Stimulated activated CD8-positive, alpha-beta memory T cell treated with anti-CD3 and anti-CD28 coated beads, Interleukin-2, amount 100 ng/mL, for 1 hour (primary cell): ENCODE measurements at places on chromosomes 13 and 19.

- no peak for DNase-seq
These were observed 7.8 kb downstream of the LRCH1 start for GRCh38 chr13:46560778-46561177.

- no peak for DNase-seq
These were observed 12.5 kb upstream of the MYCBP2 start for GRCh38 chr13:77339408-77339807.

DNA sequence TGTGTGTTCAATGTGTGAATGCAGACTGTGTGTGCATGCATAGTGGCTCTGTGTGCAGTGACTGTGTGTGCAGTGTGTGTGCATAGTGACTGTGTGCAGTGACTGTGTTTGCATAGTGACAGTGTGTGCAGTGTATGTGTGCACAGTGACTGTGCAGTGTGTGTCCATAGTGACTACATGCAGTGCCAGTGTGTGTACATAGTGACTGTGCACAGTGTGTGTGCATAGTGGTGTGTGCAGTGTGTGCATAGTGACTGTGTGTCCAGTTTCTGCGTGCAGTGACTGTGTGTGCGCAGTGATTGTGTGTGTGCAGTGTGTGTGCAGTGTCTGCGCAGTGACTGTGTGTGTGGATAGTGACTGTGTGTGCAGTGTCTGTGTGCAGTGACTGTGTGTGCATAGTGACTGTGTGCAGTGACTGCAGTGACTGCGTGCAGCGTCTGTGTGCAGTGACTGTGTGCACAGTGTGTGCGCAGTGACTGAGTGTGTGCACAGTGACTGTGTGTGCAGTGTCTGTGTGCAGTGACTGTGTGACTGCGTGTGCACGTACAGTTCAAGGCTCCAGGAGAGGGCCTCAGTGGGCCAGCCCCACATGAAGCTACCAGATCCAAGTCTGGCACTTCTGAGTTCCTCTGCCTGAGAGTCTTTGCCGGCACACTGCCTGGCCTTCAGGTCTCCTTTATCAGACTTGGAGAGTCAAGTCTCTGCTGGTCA is 90.3 kb downstream of the IER2 start:
- no peak for DNase-seq

GRCh38 chr13:29511980-29512379 is 83.5 kb downstream of the SLC7A1 start:
- no peak for DNase-seq

GRCh38 chr13:45783346-45784043 is 68.1 kb downstream of the SIAH3 start:
- no peak for DNase-seq

DNA sequence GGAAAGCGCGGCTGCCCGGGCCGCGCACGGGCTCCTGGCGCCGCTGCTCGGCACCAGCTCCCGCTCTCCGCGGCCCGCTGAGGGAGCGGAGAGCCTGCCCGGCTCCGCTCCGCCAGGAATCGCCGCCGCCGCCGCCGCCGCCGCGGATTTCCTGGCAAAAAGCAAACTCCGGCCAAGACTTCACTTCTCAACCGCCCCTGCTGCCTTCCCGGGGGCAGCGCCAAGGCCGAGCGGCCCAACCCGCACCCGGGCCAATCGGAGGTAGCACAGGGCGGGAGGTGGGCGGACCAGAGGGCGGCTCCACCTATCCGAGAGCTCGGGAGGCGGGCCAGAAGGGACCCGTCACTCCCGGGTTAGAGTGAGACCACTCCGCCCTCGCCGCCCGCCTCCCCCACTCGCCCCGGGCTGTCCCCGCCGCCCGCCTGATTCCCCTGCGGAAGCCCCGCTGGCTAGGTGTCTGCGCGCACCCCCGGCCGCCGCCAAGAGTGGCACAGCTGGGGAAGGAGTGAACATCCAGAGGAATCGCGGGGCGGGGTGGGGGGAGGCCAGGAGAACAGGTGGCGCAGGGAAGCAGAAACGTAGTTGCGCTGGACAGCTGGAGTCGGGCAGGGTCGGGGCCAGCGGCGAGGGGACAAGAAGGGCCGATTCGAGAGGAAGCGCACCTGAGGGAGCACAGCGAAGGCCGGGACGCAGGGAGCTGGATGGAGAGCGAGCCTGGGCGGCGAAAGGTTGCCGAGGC is at the start of gene LNX2:
LNX2 (minus strand) TSS at position 153 of the 739 bp plus-strand sequence. CDS start 38,826 bp downstream, outside the sequence.
- DNase-seq, result peak; percentile 94

DNA sequence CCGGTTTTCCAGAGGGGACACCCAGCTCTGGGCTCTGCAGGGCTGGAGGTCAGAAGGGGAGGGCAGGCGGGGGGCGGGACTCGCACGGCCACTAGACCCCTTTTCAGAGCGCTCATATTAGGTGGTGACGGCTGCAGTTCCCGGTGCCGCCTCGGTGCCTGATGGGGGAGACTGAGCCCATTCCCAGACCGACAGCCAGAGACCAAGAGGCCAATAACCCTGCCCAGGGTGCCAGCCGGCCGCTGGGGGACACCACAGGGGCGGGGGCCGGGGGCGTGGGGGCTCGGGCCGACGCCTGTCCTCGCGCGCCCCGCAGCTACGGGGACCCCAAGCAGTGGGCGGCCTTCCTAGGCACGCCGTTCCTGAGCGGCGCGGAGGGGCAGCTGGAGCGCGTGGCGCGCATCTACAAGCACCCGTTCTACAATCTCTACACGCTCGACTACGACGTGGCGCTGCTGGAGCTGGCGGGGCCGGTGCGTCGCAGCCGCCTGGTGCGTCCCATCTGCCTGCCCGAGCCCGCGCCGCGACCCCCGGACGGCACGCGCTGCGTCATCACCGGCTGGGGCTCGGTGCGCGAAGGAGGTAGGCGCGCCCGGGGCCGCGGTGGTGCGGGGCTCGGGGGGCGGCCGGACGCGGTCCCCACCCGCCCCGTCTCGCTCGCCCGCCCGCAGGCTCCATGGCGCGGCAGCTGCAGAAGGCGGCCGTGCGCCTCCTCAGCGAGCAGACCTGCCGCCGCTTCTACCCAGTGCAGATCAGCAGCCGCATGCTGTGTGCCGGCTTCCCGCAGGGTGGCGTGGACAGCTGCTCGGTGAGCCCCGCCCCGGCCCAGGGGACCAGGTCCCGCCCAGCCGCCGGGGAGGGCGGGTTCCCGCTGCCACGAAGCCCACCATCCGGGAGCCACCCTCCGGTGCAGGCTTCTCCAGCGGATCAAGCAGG is 2.4 kb downstream of the TIMM13 start:
- DNase-seq, result no peak

GRCh38 chr13:97631158-97631557 is 197.2 kb downstream of the RAP2A start:
- no peak for DNase-seq

DNA sequence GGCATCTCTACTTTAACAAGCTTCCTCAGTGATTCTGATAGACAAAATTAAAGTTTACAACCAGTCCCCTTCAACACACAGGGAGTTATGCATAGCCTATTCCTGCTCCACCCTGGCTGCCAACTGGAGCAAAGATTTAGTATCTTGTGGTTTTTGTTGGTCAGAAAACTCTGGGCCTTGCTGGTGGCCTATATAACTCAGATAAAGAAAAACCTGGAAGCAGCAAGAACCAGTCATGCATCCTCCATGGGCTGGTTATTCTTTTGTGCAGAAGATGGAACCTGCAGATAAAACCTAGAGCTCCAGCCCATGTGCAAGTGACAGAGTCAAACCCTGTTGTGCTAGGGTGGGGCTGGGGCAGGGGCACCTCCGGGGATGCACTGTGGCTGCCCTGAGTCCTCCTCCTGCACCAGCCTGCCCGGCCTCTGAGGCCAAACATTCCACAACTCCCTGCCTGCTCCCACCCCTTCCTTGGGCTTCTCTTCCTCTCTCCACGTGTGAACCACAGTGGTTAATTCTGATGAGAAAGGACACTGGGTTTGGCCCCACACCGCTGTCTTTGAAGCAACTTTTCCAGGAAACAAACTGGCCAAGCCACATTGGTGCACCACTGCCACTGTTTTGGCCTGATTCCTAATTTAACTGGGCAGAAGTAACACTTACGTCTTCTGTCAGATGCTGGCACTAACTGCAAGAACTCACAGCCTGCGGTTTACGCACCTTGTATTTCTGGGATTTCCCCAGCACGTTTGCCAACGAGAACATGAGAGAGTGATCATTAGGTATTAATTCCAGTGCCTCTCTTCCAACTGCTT is 23.3 kb upstream of the GGACT start:
- DNase-seq, result no peak

- no peak for DNase-seq
These were observed 853.8 kb upstream of the SLITRK6 start for GRCh38 chr13:86653009-86653408.

DNA sequence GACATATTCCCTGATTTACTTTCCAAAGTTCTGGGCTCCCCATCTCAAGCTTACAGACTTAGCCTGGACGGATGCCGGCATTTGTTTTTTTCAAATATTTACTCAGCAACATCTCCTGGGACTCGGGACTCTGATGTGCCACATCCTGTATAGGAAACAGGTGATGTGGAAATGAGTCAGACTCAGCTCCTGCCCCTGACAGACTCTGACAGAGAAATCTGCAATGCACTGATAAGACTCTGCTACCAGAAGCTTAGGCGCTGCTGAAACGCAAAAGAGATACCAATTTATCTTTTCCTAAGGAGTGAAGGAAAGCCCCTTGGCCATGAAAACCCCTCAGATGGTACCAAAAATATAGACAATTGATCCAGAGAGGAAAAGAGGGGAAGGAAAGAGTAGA is 16.2 kb downstream of the LAIR2 start:
- DNase-seq, result no peak

- no peak for DNase-seq
These were observed 157.5 kb downstream of the TBC1D4 start for GRCh38 chr13:75324413-75324940.

DNA sequence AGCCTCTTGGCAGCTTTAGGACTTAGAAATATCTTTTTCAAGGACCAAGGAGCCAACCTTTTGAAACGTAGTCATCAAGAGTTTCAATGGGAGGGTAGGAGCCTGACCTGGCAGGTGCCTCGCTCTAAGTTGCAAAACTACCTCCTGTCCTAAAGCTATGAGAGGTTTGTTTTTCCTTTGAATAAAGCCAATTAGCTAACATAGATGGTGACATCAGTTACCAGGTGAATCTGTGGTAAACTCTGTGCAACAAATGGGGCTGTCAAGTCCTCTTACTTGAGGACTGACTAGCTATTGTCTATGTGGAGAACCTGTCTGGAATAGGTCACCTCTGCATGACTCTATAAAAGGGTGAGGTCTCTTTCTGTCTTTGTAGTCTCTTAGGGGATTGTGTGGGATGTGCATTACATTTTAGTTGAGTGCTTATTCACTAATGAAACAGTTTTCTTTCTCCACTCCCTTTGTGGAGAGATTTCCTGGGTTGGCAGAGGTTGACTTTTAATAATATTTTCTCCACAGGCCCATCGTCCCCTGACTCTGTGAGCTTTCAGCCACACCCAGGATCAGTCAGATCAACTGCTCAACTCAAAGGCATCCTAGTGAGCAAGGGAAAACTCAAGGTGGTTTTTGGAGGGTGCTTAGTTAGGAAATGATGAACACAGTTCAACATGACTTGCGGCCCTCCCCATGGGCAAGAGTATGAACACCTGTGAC is 9.9 kb downstream of the ARL11 start:
- no peak for DNase-seq

GRCh38 chr13:27133889-27134288 is 37.7 kb downstream of the USP12 start:
- DNase-seq, result no peak

- DNase-seq, result no peak
These were observed at the start of gene F2RL3 for GRCh38 chr19:16888629-16889365. Gene F2RL3, plus strand, starts transcription at chr19:16888999. Its CDS starts 191 bp downstream, at chr19:16889190.

GRCh38 chr13:51767100-51767499 is 36.9 kb downstream of the DHRS12 start:
- DNase-seq, result no peak
